IMR-90 (cell line): ENCODE measurements at places on chromosomes 6 and 20. TPM values are rescaled to one million over a fixed set of nuclear protein-coding genes. Genes with fewer than 3 reads are reported as not detected.

GRCh38 chr6:69704916-69705315 lies 91.9 kb downstream of the LMBRD1 start:
- no peak overlapping the region for H3K4me3 ChIP-seq
- no peak overlapping the region for H3K27ac ChIP-seq
- no peak for DNase-seq
- H3K27me3 ChIP-seq: no peaks in the 10 kb centered on the region
- H3K36me3 ChIP-seq: 0 out of 2 replicates have a peak, but pooled peaks cover 1% of the 10 kb centered on the region

BMP7 gene
- not detected in 2 replicates for total RNA-seq

- no peaks in the 10 kb centered on the region for H3K27me3 ChIP-seq
- H3K27ac ChIP-seq: peak overlapping the region; percentile 76
- no peaks in the 10 kb centered on the region for H3K36me3 ChIP-seq
- peak; percentile 71 for DNase-seq
- peak overlapping the region; percentile 63 for H3K4me3 ChIP-seq
- H3K4me1 ChIP-seq: peaks cover 2% of the 10 kb centered on the region; the same call in 1 of the 2 replicates
Measured at GRCh38 chr6:100228437-100228833, 234.4 kb upstream of the MCHR2 start.

BACH2 gene
- total RNA-seq: 1.1 and 1.3 TPM in 2 replicates

GRCh38 chr6:104728448-104728847 lies 131.3 kb downstream of the HACE1 start:
- H3K4me3 ChIP-seq: no peak overlapping the region
- H3K27me3 ChIP-seq: no peaks in the 10 kb centered on the region
- no peak overlapping the region for H3K27ac ChIP-seq
- H3K36me3 ChIP-seq: no peaks in the 10 kb centered on the region
- H3K4me1 ChIP-seq: no peaks in the 10 kb centered on the region

DNA sequence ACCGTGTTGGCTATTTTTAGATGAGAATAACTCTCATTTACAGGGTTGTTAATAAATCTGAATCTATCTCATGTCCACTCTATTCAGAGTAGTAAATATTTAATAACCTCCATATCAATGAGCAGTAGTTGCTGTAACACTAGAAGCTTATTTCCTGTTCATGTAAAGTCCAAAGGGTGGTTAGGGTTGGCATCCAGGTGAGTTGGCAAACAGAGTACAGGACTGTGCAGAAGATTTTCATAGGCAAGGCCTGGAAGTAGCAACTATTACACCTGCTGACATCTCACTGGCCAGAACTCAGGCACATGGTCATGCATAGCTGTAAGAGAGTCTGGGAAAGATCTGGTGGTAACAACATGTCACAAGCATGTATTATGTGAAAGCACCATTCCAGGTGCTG lies 147.5 kb downstream of the PHF3 start:
- no peak overlapping the region for H3K27ac ChIP-seq
- H3K4me1 ChIP-seq: no peaks in the 10 kb centered on the region
- H3K36me3 ChIP-seq: no peaks in the 10 kb centered on the region
- no peak for DNase-seq

PHACTR1 gene
- not detected in 2 replicates for total RNA-seq

SNAI1 gene
- total RNA-seq: 0.54 and 0.83 TPM in 2 replicates

GRCh38 chr20:1651268-1652058 lies 6.1 kb downstream of the SIRPG start:
- no peaks in the 10 kb centered on the region for H3K27me3 ChIP-seq
- DNase-seq: no peak
- no peaks in the 10 kb centered on the region for H3K4me1 ChIP-seq
- no peaks in the 10 kb centered on the region for H3K36me3 ChIP-seq
- no peak overlapping the region for H3K27ac ChIP-seq
- H3K4me3 ChIP-seq: no peak overlapping the region

KCNB1 gene
- total RNA-seq: not detected in 2 replicates

HLA-F gene
- total RNA-seq: not detected in 2 replicates

MYLK2 gene
- total RNA-seq: 0.18 and 0.28 TPM in 2 replicates

DNA sequence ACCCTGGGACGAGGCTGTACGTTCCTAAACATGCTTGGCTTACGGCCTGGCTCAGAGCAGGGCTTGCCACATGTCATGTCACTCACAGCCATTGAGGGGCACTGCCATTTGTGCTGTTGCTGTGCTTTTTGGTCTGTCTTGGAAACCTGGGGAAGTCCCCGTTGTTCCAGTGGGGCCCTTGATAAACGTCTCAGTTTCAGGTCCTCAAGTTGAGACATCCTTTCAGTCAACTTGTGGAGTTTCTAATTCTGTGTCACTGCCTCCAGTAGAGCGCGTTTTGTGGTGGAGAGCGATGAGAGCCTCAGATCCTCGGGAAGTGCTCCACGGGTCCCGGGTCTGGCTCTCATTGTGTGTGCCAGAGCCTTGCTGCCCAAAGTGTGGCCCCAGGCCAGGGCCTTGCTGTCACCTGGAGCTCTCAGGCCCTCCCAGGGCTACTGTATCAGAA lies 43.0 kb upstream of the CCR6 start:
- no peak for DNase-seq
- H3K4me3 ChIP-seq: no peak overlapping the region
- no peaks in the 10 kb centered on the region for H3K4me1 ChIP-seq
- H3K36me3 ChIP-seq: no peaks in the 10 kb centered on the region
- H3K27me3 ChIP-seq: no peaks in the 10 kb centered on the region

GRCh38 chr6:148182378-148182777 lies 160.3 kb upstream of the SASH1 start:
- H3K4me3 ChIP-seq: no peak overlapping the region
- no peaks in the 10 kb centered on the region for H3K4me1 ChIP-seq
- no peak overlapping the region for H3K27ac ChIP-seq
- no peaks in the 10 kb centered on the region for H3K36me3 ChIP-seq
- DNase-seq: no peak

DNA sequence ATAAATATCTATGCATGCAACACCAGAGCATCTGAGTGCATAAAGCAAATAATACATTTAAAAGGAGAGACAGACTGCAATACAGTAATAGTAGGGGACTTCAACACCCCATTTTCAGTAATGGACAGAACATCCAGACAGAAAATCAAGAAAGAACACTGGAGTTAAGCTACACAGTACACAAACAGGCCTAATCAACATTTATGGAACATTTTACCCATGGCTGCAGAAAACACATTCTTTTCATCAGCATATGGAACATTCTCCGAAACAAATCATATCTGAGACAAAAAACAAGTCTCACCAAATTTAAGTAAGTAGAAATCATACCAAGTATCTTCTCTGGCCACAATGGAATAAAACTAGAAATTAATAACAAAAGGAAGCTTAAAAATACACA lies 50.5 kb downstream of the REV3L start:
- no peak for DNase-seq
- H3K4me3 ChIP-seq: no peak overlapping the region
- H3K27me3 ChIP-seq: no peaks in the 10 kb centered on the region
- H3K4me1 ChIP-seq: peaks cover 3% of the 10 kb centered on the region; the same call in 1 of the 2 replicates
- peaks cover 2% of the 10 kb centered on the region; the same call in 1 of the 2 replicates for H3K36me3 ChIP-seq

DNA sequence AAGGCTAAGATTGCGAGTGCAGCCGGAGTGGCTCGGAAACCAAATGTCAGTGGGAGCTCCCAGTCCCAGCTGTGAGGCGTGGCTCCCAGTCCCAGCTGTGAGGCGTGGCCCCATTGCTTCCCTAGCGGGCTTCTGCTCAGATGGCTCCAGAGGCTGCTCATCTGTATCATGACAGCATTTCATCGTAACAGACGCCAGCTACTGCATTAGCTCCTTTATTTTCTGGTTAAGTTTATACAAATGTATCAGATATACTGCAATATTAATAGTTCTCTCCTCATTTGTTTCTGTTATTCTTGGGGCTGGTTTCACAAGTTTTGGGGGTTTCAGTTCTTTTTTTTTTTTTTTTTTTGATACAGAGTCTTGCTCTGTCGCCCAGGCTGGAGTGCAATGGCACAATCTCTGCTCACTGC lies 34.7 kb upstream of the TBXT start:
- no peak overlapping the region for H3K4me3 ChIP-seq
- no peak overlapping the region for H3K27ac ChIP-seq
- no peaks in the 10 kb centered on the region for H3K4me1 ChIP-seq
- H3K36me3 ChIP-seq: no peaks in the 10 kb centered on the region
- H3K27me3 ChIP-seq: peaks cover 2% of the 10 kb centered on the region; the same call in 1 of the 2 replicates
- no peak for DNase-seq

DNA sequence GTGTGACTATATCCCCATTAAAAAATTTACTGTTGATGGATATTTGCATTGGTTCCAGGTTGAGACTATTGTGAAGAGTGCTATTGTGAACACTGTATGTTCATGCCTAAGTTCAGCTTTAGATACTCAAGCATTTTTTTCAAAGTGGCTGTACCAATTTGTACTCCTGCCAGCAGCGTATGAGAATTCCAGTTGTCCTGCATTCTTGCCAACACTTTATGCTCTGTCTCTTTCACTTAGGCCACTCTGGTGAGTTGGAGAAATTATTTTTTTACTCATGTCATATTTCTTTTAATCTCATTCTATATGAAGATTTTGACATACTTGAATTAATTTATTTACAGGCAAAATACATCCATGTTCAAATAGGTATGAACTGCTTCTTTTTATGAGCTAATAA lies 76.2 kb downstream of the JAG1 start:
- no peak for DNase-seq
- no peaks in the 10 kb centered on the region for H3K27me3 ChIP-seq
- H3K36me3 ChIP-seq: no peaks in the 10 kb centered on the region
- H3K4me3 ChIP-seq: no peak overlapping the region
- H3K4me1 ChIP-seq: peaks cover 15% of the 10 kb centered on the region

DNA sequence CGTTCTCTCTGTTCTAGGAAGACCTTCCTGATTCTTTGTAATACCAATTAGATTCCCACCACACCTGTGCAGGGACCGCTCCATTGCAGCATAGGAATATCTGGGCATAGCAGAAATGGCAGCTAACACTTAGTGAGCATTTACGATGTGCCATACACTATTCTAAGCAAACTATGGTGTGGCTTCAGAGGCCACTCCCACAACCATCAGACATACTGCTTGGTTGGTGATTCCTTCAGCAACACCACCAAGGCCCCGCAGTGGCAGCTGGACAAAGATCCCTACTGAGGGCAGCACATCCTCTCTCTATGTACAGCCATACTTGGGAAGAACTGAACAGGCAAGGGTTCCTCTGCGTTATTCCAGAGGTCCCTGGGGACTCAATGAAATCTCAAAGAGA lies 6.2 kb downstream of the KCNK5 start:
- no peaks in the 10 kb centered on the region for H3K4me1 ChIP-seq
- H3K36me3 ChIP-seq: no peaks in the 10 kb centered on the region
- H3K27ac ChIP-seq: no peak overlapping the region
- no peak for DNase-seq

ECT2L gene
- not detected in 2 replicates for total RNA-seq

GRCh38 chr6:45678285-45678607 lies 300.5 kb upstream of the SUPT3H start:
- H3K4me3 ChIP-seq: no peak overlapping the region
- H3K27ac ChIP-seq: no peak overlapping the region
- H3K27me3 ChIP-seq: no peaks in the 10 kb centered on the region

PHACTR3 gene
- total RNA-seq: not detected in 2 replicates

SIRPB2 gene
- total RNA-seq: not detected in 2 replicates

DNA sequence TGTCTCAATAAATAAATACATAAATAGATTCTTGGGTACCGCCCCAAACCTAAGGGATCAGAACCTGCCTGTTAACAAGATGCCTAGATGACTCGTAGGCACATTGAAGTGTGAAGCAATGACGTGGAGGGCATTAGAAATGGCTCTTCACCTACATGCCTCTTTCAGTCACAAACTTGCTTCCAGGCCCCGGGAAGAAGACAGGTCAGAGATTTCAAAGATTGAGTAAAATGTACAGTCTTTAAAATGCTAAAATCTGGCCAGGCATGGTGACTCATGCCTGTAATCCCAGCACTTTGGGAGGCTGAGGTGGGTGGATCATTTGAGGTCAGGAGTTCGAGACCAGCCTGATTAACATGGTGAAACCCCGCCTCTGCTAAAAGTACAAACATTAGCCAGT lies 480.8 kb upstream of the JARID2 start:
- H3K4me3 ChIP-seq: no peak overlapping the region
- peaks cover 9% of the 10 kb centered on the region for H3K4me1 ChIP-seq
- DNase-seq: peak; percentile 44
- no peak overlapping the region for H3K27ac ChIP-seq
- H3K36me3 ChIP-seq: no peaks in the 10 kb centered on the region

- no peak overlapping the region for H3K27ac ChIP-seq
- H3K27me3 ChIP-seq: no peaks in the 10 kb centered on the region
- H3K36me3 ChIP-seq: no peaks in the 10 kb centered on the region
- H3K4me3 ChIP-seq: no peak overlapping the region
- no peak for DNase-seq
Measured at GRCh38 chr6:148295261-148295887, 47.3 kb upstream of the SASH1 start.

AKAP7 gene
- total RNA-seq: 0.54 and 3.3 TPM in 2 replicates

- H3K4me3 ChIP-seq: no peak overlapping the region
- no peaks in the 10 kb centered on the region for H3K27me3 ChIP-seq
- peak; percentile 83 for DNase-seq
- H3K27ac ChIP-seq: no peak overlapping the region
- H3K4me1 ChIP-seq: peaks cover 21% of the 10 kb centered on the region
Measured at GRCh38 chr20:8215361-8215781, 83.3 kb downstream of the PLCB1 start.

RALGAPB gene
- 30.3 and 32.8 TPM in 2 replicates for total RNA-seq

PEDS1 gene
- total RNA-seq: 24.0 and 25.3 TPM in 2 replicates

- no peak overlapping the region for H3K27ac ChIP-seq
- H3K4me1 ChIP-seq: peaks cover 2% of the 10 kb centered on the region
- H3K36me3 ChIP-seq: no peaks in the 10 kb centered on the region
- H3K27me3 ChIP-seq: peaks cover 29% of the 10 kb centered on the region
Measured at GRCh38 chr6:34521463-34522285, 34.5 kb downstream of the SPDEF start.

DNA sequence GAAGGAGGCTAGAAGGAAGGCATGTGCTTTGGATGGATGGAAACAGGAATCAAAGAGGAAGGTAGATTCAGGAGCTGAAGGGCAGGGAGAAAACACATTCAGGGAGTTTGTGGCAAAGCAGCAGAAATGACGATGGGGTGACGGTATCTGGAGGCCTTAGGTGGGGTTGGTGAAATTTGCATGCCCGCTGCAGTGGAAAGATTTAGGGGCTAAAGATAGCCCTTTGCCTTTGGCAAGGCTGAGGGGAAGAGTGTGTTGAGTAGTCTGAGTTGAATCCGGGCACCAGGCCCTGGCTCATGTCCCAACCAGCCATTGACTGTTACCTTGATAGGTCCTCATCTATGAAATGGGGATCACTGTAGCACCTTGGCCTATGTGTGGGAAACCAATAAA lies 1.3 kb downstream of the GZF1 start:
- no peak overlapping the region for H3K27ac ChIP-seq
- H3K27me3 ChIP-seq: no peaks in the 10 kb centered on the region
- H3K4me3 ChIP-seq: peak overlapping the region; percentile 76
- peaks cover 13% of the 10 kb centered on the region for H3K4me1 ChIP-seq
- peaks cover 15% of the 10 kb centered on the region for H3K36me3 ChIP-seq
- DNase-seq: no peak

GRCh38 chr6:7434672-7435071 lies 45.1 kb downstream of the RIOK1 start:
- no peak for DNase-seq
- H3K4me1 ChIP-seq: peaks cover 5% of the 10 kb centered on the region; the same call in 1 of the 2 replicates
- no peaks in the 10 kb centered on the region; the same call in 1 of the 2 replicates for H3K27me3 ChIP-seq
- H3K36me3 ChIP-seq: no peaks in the 10 kb centered on the region

GRCh38 chr6:70668499-70668812 lies 773 bp downstream of the SMAP1 start:
- no peaks in the 10 kb centered on the region for H3K36me3 ChIP-seq
- no peak for DNase-seq
- no peaks in the 10 kb centered on the region for H3K27me3 ChIP-seq
- peaks cover 2% of the 10 kb centered on the region; the same call in 1 of the 2 replicates for H3K4me1 ChIP-seq
- peak overlapping the region; percentile 97 for H3K4me3 ChIP-seq
- peak overlapping the region; percentile 84 for H3K27ac ChIP-seq
